ENCODE measurements at places on chromosomes 1 and 21.

DNA sequence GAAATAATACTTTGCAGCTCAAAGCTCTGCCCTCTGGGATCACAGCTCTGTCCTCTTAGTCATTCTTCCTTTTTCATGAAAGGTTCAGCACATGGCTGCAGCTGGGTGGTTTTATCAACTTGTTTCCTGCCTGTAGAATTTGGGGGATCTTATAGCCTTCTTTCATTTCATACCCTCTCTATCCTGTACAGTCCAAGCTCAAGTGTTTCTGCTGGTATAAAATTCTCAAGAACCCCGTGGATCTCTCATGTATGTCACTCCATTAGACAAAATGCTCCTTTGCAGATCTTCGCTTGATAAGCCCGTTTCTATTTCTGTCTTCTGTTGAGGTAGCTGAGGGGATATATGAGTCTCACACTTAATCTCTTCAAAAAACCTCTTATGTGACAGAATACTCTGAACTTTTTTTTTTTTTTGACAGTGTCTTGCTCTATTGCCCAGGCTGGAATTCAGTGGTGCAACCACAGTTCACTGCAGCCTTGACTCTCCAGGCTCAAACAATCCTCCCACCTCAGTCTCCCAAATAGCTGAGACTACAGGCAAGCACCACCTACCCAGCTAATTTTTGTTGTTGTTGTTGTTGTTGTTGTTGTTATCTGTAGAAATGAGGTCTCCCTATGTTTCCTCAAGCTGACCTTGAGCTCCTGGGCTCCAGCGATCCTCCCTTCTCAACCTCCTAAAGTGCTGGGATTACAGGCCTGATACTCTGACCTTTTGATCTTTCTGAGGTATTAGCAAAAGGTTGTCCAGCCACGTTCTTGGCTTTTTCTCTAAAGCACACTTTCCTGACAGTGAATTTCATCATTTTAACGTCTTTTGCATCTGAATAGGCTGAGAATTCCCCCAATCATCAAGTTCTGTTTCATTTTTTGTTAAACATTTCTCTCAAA lies 24.6 kb upstream of the COL9A2 start:
- no peak for DNase-seq

DNA sequence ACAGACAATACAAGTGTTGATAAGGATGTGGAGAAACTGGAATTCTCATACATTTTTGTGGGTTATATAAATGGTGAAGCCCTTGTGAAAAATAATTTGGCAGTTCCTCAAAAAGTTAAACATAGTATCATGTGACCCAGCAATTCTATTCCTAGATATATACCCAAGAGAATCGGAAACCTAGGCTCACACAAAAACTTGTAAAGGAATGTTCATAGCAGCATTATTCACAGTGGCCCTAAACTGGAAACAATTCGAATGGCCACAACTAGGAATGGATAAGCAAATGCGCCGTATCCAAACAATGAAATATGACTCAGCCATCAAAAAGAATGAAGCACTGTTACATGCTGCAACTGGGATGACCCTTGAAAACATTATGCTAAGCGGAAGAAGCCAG lies 3.9 kb upstream of the CD247 start:
- no peak for DNase-seq

- DNase-seq: no peak
These were observed 5.2 kb upstream of the GPR161 start for GRCh38 chr1:168141871-168142385.

- no peak for DNase-seq
These were observed 27.5 kb downstream of the TBX15 start for GRCh38 chr1:118960567-118961136.

GRCh38 chr1:20724364-20725188 lies 6.8 kb upstream of the KIF17 start:
- no peak for DNase-seq

DNA sequence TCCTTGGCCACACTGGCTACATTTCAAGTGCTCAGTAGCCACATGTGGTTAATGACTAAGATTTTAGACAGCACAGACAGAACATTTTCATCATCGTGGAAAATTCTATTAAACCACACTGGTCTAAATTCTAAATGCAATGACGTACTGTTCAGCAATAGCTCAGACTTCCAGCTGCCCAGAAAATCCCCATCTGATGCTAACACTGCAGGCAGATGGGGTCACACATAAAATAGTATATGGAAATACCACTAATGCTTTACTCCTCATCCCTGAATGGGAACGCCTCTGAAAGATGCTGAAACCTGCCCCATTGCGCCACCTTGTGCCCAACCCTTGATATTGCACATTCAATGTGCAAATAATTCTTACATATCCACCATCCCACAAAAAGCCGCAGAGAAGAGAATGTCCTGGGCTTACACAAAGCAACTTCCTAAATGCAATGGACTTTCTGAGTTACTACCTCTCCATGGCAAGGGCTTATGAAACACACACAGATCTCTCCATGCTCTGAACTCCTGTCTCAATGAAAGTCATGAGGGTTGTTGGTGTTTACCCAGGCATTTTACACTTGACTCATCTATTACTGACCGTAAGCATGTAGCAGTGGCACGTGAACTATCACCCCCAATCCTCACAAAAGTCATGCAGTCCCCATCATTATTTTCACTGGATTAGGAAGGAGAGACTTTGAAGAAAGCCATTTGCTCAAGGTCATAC lies 20.3 kb upstream of the SLC5A9 start:
- no peak for DNase-seq

- DNase-seq: no peak
These were observed 162.3 kb downstream of the PSMG1 start for GRCh38 chr21:39020751-39021477.

- DNase-seq: no peak
These were observed 1.1 kb upstream of the KPNA6 start for GRCh38 chr1:32106663-32107275.

GRCh38 chr1:30359539-30360220 lies 363.7 kb downstream of the MATN1 start:
- DNase-seq: no peak

DNA sequence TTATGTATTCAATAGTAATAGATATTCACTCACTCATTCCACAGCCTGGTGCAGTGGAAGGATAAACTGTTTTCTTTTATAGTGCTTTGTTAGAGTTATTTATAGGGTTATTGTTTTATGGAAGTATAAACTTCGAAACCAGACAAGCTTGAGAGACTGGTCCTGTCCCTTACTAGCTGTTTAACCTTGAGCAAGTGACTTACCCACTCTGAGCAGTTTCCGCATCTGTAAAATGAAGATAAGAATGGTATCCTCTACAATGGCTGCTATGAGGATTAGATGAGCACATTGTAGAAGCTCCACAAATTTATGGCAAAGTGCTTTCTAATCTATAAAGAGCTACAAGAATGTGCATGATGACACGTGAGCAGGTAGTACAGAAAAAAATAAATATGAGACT lies 30.8 kb upstream of the EPS15 start:
- DNase-seq: no peak

GRCh38 chr1:55057956-55058298 lies 18.6 kb downstream of the PCSK9 start:
- no peak for DNase-seq

GRCh38 chr21:41367945-41368734 lies 6.3 kb downstream of the MX2 start:
- no peak for DNase-seq
